NCI-H2029 (cell line): ENCODE measurements at places on chromosomes 2 and 18.

- DNase-seq, result no peak
Observed at GRCh38 chr2:240198226-240198625, 57.8 kb upstream of the OTOS start.

DNA sequence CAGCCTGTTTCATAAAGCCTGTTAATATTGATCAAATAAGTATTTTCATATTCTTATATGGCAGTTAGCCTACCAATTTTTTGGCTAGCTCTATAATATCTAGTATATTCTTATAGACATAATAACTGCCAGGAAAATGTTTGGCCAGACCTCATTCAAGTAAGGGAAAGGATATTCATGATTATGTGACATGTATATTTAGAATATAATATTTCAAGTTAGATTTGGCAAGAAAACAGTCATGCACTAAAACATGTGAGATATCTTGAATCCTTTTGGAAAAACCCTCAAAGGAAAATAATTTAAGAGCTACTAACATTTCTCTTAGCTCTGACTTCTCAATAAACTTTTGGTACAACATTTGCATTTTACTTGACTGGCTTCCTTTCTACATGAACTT lies 694.1 kb downstream of the PLCL1 start:
- DNase-seq, result no peak

DNA sequence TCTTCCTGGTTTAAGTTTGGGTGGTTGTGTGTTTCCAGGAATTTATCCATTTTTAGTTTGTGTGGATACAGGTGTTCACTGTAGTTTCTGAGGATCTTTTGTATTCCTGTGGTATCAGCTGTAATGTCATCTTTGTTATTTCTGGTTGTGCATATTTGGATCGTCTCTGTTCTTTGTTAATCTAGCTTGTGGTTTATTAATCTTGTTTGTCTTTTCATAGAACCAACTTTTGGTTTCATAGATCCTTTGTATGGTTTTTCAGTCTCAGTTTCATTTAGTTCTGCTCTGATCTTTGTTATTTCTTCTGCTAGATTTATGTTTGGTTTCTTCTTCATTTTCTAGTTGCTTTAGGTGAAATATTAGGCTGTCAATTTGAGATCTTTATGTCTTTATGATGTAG lies 202.4 kb upstream of the ZSWIM2 start:
- DNase-seq, result no peak

DNA sequence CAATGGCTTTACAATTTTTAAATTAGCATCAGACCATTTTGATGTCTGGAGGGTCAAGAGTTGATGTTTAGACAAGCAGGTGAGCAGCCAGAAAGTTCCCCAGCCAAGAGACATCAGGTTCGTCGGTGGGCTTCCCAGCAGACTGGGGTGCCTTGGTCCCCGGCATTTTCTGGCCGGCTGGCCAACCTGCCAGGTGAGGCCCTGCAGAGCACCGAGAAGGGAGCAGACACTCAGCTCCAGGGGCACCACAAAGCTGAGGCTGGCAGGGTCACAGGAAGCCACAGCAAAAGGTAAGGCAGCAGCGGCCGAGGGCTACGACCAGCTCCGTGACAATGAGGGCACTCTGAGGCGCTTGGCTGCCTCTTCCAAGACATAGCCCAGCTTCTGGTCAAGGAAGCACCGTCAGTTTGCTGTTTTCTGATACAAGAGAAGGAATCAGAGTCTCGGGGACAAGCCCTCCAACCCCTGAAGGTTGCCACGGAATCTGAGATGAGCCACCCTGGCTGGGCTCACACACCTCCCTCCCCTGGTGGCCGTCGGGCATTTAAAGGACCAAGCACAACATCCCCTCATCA lies 229.0 kb downstream of the MGAT5 start:
- DNase-seq, result no peak

- DNase-seq, result no peak
Observed at GRCh38 chr2:43100362-43100882, 126.0 kb downstream of the ZFP36L2 start.

DNA sequence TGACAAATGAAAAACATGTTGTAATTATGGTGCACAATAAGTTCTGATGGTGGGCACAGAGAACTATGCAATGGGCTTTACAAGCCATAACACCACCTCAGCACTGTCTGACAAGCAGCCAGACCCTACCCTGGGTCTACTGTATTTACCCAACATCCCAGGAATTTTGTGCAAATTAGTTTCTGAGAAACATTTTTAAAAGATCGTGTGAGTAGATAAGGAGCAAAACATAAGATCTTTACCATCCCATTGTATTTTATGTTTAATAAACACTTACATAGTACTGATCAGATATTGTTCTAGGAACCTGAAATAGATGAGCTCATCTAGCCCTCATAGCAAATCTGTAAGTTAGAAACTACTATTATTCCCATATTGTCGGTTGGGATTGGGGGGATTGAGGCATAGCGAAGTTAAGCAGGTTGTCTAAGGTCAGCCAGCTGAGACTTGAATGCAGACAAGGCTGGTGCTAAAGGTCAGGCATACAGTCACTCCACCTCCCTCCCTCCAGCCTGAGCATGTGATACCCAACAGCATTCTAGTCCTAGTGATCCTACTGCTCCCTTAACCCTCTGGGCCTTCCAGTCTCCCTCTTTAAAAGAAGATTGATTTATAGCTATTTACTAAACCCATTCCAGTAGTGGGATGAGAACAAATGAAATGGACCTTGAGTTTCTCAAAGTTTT lies 67.4 kb upstream of the STAM2 start:
- DNase-seq, result no peak

- no peak for DNase-seq
Observed at GRCh38 chr2:160920061-160920460, 240.2 kb upstream of the TANK start.

GRCh38 chr2:170743530-170744239 lies 26.5 kb upstream of the ERICH2 start:
- DNase-seq, result no peak

DNA sequence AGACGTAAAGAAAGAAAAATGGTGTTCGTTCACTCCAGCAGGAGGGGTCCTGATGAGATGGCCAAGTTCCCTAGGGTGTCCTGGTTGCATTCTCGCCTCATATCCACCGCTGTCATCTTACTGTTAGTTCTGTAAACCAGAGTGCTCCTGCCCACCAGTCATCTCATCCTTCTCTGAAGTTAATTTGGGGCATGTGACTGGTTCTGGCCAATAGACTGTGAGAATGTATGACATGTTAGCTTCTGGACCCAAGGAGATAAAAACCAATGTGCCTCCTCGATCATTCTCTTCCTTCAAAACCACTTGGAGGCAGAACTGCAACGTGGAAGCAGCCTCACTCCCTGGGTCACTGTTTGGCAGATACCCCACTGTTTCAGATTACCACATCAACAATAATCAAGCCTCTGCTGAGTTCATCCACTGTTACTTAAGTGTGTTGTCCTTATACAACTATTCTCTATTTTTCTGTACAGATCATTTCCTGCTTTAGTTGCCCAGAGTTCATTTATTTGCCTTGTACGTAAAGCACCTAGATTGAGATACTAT lies 759.1 kb downstream of the TSN start:
- DNase-seq, result peak; percentile 78

- no peak for DNase-seq
Observed at GRCh38 chr2:152097290-152097800, 1.5 kb downstream of the CACNB4 start.

- DNase-seq, result no peak
Observed at GRCh38 chr2:58377181-58377580, 136.1 kb upstream of the FANCL start.

GRCh38 chr18:363301-364085 lies 95.6 kb upstream of the THOC1 start:
- no peak for DNase-seq

DNA sequence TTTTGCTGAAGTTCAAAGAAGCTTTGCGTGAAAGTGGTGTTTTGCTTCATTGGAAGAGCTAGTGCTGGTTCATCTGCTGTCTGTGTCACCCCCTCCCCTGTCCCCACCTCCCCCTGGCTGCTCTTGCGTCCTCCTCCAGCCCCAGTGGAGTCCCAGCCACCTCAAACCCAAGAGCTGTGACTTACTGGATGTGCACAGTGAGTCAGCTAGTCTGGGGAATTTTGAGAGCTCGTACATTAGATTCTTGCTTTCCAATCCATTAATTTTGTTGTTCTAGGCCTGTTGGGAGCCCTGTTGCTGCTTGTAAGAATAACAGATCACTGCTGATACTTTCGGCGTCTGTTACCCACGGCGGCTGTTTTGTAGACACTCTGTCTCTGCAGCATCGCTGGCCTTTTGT lies 412.1 kb downstream of the TSN start:
- DNase-seq, result no peak

DNA sequence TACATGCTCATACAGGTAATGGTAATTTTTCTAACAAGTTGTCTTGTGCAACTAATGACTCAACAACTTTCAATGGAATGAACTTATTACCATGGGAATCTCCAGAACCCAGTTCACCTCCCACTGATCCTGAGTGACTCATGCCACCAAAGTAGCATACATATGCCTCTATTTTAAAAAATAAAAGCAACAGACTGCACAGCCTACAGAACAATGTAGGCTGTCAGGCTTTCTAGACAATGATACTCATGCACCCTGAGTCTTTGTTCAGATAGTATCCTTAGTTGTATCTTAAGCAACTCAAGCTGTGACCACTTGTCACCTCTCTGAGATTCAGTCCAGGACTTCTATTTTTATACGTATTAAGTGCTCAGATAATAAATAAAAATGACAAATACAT lies 531.0 kb upstream of the SETBP1 start:
- no peak for DNase-seq

DNA sequence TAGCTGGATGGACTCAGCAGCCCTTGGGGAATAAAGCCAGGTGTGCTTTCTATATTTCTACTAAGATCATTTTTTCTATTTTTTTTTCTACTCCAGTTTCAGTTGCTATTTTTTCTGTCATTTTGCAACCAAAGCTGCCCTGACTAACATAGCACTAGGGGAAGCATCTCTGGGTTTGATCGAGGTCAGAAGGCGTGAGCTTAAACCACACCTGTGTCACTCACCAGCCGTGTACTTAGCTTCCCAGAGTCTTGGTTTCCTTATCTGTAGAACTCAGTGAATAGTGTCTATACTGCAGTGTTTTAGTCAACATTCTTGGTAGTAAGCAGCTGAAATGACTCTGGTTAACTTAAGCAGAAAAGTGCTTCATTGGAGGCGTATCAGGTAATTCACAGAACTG lies 489.6 kb upstream of the SPRED2 start:
- DNase-seq, result no peak
